Muscle of leg (tissue), 16 donors: ENCODE measurements at places on chromosomes 1 and 21. TPM values are rescaled to one million over a fixed set of nuclear protein-coding genes. Genes with fewer than 3 reads are reported as not detected.
A peak's percentile ranks its signal among the peaks of the same experiment; 100 is the strongest.

GRCh38 chr1:184393962-184394361 lies 7.1 kb downstream of the C1orf21 start:
- peak; percentile 90 for DNase-seq
- H3K4me3 ChIP-seq, result no peak overlapping the region
- H3K27ac ChIP-seq, result peak overlapping the region; percentile 60
- no peaks in the 10 kb centered on the region for H3K27me3 ChIP-seq

DNA sequence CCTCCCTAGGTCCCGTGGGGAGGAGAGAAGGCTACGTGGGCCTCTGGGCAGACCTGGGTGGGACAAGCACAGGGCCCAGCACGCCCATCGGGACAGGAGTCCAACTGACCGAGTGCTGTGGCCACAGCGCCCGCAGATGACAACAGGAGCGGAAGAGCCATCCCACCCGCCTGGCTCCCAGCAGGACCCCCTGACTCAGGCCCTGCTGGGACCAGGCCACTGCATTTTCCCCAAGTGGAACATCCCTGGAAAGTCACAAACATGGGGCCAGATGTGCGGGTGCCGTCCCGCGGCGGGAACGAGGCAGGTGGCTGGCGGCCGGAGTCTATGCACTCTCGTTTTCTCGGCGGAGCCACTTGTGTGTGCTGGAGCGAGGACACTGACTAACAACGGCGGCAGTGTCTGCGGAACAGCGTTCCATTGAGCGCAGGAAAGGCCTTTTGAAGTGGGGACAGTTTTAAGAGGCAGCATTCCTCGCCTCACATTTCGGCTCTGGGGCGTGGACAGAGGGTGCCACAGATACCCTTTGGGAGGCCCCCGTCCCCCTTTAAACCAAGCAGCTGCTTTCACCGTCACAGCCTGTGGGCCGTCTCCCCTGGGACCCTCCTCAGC lies 93.7 kb upstream of the ARHGEF16 start:
- DNase-seq, result no peak
- H3K27me3 ChIP-seq, result peaks cover 73% of the 10 kb centered on the region

- no peaks in the 10 kb centered on the region for H3K36me3 ChIP-seq
- no peaks in the 10 kb centered on the region for H3K27me3 ChIP-seq
- H3K4me3 ChIP-seq, result no peak overlapping the region
- DNase-seq, result peak; percentile 22
- H3K27ac ChIP-seq, result no peak overlapping the region
- no peaks in the 10 kb centered on the region for H3K4me1 ChIP-seq
These were observed 566.2 kb upstream of the RGS18 start for GRCh38 chr1:191592039-191592438.

CHODL gene
- 92.5 TPM for total RNA-seq
